Heart left ventricle (tissue), 16 donors: ENCODE measurements at places on chromosomes 6 and 20.

DNA sequence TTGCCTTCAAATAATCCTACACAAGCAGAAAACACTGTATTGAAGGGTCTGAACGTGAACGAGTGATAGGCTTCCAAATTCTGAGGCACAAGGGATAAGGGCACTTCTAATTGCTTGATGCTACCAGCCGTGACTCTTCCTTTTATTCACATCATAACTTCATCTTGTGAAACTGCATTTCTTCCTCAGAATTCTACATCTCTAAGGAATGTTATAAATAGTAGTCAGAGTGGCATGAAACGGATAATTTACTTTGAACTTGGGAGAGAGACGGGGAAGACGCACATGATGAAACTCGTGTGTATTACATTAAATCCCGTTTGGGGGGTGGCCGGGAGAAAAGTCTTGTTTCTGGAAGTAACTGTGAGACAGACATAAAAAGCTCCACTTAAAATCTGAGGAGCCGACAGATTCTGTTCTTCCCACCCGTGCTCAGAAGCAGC, 754 bp downstream of the HDDC2 start:
- peak overlapping the region; percentile 83 for H3K4me3 ChIP-seq
- DNase-seq: no peak
- H3K4me1 ChIP-seq: peaks cover 25% of the 10 kb centered on the region
- H3K27me3 ChIP-seq: no peaks in the 10 kb centered on the region

DNA sequence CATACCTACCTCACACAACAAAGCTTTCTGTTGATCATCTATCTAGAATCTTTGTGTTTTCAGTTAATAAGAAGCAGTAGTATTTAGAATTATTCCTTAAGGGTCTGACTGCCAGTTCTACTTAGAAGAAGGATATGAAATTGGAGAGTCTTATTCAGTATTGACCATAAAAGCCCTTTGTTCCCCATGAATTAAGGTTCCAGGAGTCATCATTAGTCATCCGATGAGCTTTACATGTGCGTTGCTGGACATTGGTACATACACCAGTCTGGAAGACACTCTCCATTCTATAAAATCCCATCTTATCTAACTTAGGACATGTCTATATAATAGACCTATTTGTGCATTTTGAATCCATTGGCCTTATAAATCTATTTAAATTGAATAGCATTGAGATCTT, 34.4 kb upstream of the RNF217 start:
- no peaks in the 10 kb centered on the region for H3K4me1 ChIP-seq
- H3K27ac ChIP-seq: no peak overlapping the region
- no peak for DNase-seq
- H3K27me3 ChIP-seq: no peaks in the 10 kb centered on the region

DNA sequence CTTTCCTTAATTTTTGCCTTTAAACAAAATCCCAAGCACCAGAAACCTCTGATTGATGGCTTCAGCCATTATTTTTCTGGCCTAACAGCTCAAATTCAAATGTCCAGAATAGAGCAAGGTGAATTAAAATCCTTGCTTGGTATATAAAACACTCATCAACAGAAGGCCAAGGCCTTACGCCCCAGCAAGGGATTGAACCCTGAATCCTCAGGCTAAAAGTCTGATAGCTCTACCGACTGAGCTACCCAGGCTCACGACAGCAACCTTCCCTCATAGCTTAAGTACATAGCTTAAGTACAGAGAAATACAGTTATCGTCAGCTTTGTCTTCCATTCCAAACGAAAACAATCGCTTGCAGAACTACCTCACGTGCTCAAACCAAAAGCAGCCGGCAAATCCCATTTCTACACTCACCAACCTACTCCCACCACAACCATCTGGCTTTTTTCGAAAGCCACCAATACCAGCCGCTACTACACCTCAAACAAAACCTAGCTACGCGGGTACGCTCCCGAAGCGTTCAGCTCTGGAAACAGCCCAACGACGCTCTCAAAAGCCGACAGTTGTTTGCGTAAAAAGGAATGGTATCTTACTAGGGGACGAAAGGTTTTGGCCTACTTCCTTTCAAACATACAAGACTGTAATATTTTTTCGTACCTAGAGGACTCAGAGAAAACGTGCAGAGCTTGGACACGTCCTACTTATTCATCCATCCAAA, 167.5 kb downstream of the GPX5 start:
- no peak for DNase-seq
- no peak overlapping the region for H3K4me3 ChIP-seq
- no peaks in the 10 kb centered on the region for H3K36me3 ChIP-seq
- no peaks in the 10 kb centered on the region for H3K4me1 ChIP-seq

- no peaks in the 10 kb centered on the region for H3K36me3 ChIP-seq
- H3K4me3 ChIP-seq: no peak overlapping the region
- no peaks in the 10 kb centered on the region for H3K27me3 ChIP-seq
Measured at GRCh38 chr6:5778317-5778857, 228.3 kb downstream of the NRN1 start.

- peaks cover 33% of the 10 kb centered on the region for H3K4me1 ChIP-seq
- no peaks in the 10 kb centered on the region for H3K27me3 ChIP-seq
- H3K27ac ChIP-seq: peak overlapping the region; percentile 64
Measured at GRCh38 chr6:138971601-138972000, 16.5 kb downstream of the REPS1 start.
